Muscle of arm (tissue), 14 donors: ENCODE measurements at places on chromosomes 4 and X. TPM values are rescaled to one million over a fixed set of nuclear protein-coding genes. Genes with fewer than 3 reads are reported as not detected.

ADH7 gene
- not detected for polyA plus RNA-seq

DNA sequence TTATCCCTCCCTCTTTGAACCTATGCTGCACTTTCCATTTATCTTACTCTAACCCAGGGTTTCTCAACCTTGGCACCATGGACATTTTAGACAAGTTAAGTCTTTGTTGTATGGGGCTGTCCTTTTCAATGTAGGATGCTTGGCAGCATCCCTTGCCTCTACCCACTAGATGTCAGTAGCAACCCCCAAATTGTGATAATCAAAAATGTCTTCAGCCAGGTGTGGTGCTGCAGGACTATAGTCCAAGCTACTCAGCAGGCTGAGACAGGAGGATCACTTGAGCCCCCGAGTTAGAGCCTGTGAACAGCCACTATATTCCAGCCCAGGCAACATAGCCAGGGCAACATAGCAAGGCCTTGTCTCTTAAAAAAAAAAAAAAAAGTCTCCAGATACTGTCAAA is 7.0 kb downstream of the LRCH2 start:
- no peak for DNase-seq

DNA sequence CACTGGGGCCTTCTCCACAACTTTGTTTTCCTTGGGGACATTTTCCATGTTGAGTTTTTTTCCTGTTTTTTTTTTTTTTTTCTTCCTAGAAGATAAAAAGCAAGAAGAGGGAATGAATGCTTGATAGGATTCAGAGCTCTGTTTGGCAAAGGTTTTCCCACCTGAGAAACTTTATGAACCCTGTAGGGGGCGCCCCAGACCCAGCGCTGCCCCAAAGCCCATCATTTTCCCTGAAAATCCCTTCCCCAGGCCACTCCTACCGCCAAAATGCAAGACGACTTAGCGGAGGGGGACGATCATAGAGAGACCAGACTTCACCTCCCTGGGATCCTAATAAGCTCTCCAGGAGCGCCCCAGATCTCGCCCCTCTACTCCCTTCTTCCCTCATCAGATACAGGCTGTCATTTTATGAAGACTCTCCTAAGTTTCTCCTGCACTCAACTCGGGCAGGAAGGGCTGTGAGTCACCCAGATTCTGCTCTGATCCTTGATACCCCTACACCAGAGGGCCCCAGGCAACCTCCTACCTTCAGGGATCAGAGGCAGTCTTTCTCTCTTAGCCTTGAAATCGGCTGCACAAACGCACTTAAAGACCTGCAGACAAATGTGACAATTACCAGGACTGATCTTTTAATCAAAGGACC is 1.4 kb downstream of the BEX5 start:
- no peak for DNase-seq

DNA sequence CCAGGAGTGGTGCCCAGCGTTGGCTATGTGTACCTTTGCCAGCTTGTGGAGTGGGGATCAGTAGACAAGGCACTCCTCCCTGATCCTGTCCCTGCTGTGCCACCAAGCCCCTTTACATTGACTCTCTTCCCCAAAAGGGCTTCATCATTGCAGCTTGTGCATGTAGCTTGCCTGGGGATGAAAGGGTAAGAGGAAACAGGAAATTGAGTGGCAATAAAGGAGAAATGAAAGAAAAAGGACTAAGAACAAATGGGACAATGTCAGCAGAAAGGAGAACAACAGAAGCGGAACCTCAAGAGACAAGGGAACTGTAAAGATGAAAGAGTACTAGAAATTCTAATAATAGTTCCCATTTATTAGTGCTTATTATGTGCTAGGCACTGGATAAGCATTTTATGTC is 8.7 kb upstream of the IL13RA1 start:
- DNase-seq: no peak

DNA sequence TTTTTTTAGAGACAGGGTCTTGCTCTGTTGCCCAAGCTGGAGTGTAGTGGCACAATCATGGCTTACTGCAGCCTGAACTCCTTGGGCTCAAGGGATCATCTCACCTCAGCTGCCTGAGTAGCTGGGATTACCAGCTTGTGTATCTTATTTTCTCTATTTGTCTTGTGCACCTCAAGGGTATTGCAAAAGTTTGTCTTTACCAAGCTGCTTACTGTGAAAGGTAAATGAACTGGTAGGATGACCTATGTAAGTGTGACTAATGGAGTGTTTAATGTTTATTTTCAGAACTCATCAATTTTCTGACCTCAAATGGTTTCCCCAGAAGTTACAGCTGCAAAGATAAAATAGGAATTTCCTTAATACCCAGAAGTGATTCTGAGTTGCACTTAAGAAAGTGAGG is 5.3 kb upstream of the FGA start:
- DNase-seq: no peak
